ENCODE measurements at places on chromosomes 16 and 17. TPM values are rescaled to one million over a fixed set of nuclear protein-coding genes. Genes with fewer than 3 reads are reported as not detected.

Gene SPEM2
- not detected for total RNA-seq

Gene NEUROD2
- not detected for total RNA-seq

Gene FSCN2
- 7.0 TPM for total RNA-seq

Gene VTN
- 6.6 TPM for total RNA-seq

Gene CDC6
- total RNA-seq = 0.66 TPM

Gene KRTAP1-1
- total RNA-seq = not detected

DNA sequence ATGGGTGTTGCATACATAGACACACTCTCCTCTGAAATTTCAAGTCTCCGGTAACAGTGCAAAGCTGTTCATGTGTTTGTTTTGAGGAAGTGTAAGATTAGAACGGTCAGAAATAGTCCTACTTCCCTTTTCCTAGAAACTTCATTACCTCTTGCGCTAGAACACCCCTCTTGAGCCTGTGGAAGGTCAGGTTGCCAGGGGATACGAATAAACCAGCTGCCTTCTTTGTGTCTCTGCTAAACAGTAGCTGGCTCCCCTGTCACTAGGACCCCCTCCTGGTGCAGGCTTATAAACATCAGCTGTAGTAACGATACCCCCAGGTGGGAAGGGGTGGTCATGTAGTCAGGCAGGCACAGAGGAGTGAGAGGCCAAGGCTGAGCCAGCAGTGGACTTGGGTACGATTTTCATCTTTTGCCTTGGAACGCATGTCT is 113.4 kb upstream of the RCVRN start:
- no peak for DNase-seq
- no peaks in the 10 kb centered on the region for H3K36me3 ChIP-seq
- no peak overlapping the region for H3K27ac ChIP-seq
- H3K4me3 ChIP-seq = no peak overlapping the region
- no peaks in the 10 kb centered on the region for H3K27me3 ChIP-seq

GRCh38 chr17:56358651-56359050 is 205.4 kb downstream of the ANKFN1 start:
- H3K27me3 ChIP-seq = no peaks in the 10 kb centered on the region
- no peaks in the 10 kb centered on the region for H3K36me3 ChIP-seq
- no peak overlapping the region for H3K4me3 ChIP-seq
- DNase-seq = no peak

- H3K36me3 ChIP-seq = no peaks in the 10 kb centered on the region
- no peak overlapping the region for H3K4me3 ChIP-seq
- no peak for DNase-seq
Measured at GRCh38 chr17:83081684-83082201, 2.3 kb downstream of the METRNL start.

- no peak overlapping the region for H3K4me3 ChIP-seq
- H3K27ac ChIP-seq = no peak overlapping the region
- DNase-seq = peak; percentile 12
- no peaks in the 10 kb centered on the region for H3K27me3 ChIP-seq
Measured at GRCh38 chr17:62882878-62883277, 74.8 kb upstream of the MARCHF10 start.

DNA sequence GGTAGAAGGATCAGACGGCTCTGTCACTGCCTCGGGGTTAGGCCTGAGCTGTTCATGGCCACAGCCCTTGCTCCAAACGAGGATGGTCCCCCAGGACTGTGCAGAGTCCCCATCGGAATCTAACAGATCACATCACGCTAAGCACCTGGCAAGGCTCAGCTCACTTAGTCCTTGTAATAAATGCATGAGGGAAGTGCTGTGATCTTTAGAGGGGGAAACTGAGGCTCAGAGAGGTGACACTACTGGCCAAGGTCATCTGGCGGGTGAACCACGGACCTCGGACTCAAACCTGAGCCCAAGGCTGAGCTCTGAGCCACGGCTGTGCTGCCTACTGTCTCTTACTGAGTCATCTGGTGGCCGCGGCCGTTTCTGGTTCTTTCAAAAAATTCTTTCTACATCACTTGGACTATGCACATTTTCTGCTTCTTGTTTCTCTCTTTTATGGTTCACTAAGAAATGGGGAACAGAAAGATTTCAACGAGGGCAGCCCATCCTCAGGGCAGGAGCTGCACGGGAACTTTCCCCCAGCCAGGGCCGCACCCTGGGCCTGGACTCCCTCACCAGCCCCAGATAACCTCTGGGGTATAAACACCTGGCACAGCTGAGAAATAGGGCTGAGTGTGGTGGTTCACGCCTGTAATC is 55.6 kb downstream of the COTL1 start:
- H3K4me3 ChIP-seq = no peak overlapping the region
- no peaks in the 10 kb centered on the region for H3K36me3 ChIP-seq
- H3K27me3 ChIP-seq = no peaks in the 10 kb centered on the region
- DNase-seq = no peak

- H3K36me3 ChIP-seq = peaks cover 8% of the 10 kb centered on the region
- H3K27me3 ChIP-seq = no peaks in the 10 kb centered on the region
- no peak overlapping the region for H3K27ac ChIP-seq
Measured at GRCh38 chr17:78108726-78109488, 19.6 kb downstream of the TMC6 start.

- H3K4me3 ChIP-seq = no peak overlapping the region
- DNase-seq = no peak
- no peaks in the 10 kb centered on the region for H3K4me1 ChIP-seq
- H3K27ac ChIP-seq = no peak overlapping the region
- H3K27me3 ChIP-seq = no peaks in the 10 kb centered on the region
Measured at GRCh38 chr17:6306820-6307219, 128.1 kb downstream of the AIPL1 start.

- no peak overlapping the region for H3K4me3 ChIP-seq
- no peak overlapping the region for H3K27ac ChIP-seq
- H3K27me3 ChIP-seq = peaks cover 10% of the 10 kb centered on the region
- no peaks in the 10 kb centered on the region for H3K36me3 ChIP-seq
- DNase-seq = no peak
Measured at GRCh38 chr17:41523787-41524186, 4.3 kb downstream of the KRT19 start.
